ENCODE measurements at places on chromosomes 13 and 19.

DNA sequence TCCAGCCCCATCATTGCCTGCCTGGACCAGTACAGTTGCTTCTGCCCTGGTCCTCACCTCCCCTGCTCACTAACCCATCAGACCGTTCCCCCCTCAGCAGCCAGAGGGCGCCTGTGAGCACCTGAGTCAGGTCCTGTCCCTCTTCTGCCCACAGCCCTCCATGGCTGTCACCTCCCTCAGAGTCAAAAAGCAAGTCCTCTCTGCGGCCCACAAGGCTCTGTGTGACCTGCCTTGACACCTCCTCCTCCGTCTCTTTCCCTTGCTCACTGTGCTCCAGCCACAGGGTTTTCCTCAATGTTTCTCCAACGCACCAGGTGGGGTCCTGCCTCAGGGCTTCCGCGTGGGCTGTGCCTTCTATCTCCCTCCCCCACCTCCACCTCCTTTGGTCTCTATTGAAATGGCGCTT is 29.4 kb upstream of the PTPRS start:
- peak; percentile 5 for DNase-seq

DNA sequence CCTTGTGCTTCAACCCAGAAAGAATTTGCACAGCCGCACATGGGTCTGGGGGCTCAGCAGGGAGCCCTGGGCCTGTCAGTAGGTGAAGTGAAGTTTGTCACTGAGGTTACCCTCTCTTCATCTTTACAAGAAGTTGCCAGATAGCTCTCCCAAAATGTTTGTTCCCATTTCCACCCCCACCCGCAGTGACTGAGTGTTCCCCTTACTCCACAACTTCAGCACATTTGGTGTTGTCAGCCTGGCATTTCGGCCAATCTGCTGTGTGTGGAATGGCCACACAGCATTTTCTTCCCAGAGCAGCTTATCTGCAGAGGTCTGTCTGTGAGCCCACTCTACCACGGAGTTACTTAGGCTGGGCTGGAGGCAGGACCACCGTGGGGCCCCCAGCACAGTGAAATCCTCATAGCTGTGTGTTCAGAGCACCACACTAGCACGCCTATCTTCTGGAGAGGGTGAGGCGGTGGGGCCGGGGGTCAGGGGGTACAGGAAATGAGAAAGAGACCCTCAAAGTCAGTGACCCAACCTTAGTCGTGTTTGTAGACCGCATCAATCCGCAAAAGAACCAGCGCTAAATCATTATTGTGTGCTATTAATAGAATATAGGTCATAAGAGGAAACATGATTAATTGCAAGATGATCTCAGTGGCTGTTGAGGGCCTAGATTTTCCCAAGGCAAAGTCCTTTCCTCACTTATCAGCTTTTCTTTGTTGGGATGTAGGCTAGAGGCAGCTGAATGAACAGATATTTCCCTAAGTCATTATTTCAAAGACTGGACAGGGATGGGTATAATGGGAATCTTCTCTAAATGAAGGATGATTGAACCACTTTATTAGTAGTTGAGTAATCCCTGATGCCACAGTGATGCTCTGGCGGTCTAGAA is 116.0 kb downstream of the SIPA1L3 start:
- DNase-seq = no peak

- DNase-seq = no peak
These were observed 290.4 kb downstream of the TEX29 start for GRCh38 chr13:111610879-111611278.

DNA sequence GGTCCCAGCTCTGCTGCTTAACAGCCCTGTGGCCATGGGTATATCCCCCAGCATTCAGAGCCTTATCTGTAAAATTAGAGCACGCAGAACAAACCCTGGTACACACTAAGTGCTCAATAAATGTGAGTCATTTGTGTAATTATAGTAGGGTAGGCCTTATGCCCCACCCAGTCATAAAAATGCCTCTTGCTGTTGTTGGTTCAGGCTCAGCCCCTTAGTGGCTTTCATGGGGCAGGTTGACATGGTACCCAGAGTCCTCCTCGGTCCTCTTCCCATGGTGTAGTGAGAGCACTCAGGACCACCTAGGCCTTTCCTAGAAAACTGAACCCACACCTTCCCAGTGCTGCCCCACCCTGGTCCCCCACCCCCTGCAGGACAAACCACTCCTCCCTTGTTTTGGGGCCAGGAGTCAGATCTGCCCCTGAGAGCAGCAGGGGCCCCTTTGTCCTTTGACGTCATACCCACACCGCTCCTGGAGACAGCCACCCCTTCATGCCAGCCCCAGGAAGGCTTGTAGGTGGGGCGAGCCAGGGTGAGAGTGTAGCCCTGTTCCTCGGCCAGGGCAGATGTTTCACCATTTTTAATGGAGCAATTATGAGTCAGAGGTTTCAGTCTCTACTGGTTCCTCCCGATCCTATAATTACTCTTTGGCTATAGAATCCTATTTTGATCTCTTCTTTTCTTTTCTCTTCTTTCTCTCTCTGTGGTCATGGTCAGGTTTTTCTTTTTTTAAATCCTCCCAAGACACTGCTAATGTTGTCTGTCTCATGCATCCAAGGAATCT is 36.8 kb downstream of the ACTN4 start:
- DNase-seq = no peak

DNA sequence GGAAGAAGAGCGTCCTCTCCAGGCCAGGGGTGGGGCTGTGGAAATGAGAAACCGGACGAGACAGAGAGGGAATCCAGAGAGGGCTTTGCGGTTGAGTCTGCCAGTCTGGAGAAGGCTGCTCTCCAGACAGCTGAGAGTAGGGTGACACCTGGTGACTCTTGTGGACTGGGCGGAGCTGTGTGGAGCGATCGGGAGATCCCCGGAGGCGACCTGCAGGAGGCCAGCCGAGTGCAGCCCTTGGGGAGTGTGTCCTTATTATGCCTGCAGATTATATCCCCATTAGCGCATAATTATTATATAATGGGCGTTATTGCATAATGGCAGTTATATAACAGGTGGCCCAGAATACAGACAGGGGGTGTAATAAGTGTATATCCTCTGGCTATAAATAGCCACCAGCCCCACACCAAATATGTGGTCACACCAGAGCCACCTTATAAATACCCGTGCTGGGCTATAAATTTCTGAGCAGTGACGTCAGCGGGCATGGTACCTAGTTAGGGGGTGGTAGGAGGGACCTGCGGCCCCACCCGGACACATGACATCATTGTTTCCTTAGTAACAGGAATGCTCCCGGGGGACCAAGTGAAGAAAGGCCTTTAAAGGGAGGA is 41.2 kb downstream of the NFIX start:
- DNase-seq = no peak

GRCh38 chr13:84823528-84823927 is 941.3 kb upstream of the SLITRK1 start:
- no peak for DNase-seq

GRCh38 chr13:110664041-110664440 is 41.9 kb downstream of the CARS2 start:
- DNase-seq = no peak

- DNase-seq = no peak
These were observed 329.0 kb downstream of the OLFM4 start for GRCh38 chr13:53357582-53357981.

- no peak for DNase-seq
These were observed 5.5 kb upstream of the IFI30 start for GRCh38 chr19:18167975-18168645.

- DNase-seq = no peak
These were observed 12.5 kb upstream of the CHERP start for GRCh38 chr19:16554776-16555175.

- no peak for DNase-seq
These were observed 1686.7 kb upstream of the MIR17HG start for GRCh38 chr13:89660752-89661151.

- no peak for DNase-seq
These were observed 497.7 kb downstream of the FGF9 start for GRCh38 chr13:22168437-22169190.

GRCh38 chr19:45972081-45972946 is 1.4 kb downstream of the NOVA2 start:
- DNase-seq = no peak

- no peak for DNase-seq
These were observed 11.0 kb upstream of the KLK14 start for GRCh38 chr19:51093510-51094345.
